ENCODE measurements at places on chromosomes 3 and 15.

DNA sequence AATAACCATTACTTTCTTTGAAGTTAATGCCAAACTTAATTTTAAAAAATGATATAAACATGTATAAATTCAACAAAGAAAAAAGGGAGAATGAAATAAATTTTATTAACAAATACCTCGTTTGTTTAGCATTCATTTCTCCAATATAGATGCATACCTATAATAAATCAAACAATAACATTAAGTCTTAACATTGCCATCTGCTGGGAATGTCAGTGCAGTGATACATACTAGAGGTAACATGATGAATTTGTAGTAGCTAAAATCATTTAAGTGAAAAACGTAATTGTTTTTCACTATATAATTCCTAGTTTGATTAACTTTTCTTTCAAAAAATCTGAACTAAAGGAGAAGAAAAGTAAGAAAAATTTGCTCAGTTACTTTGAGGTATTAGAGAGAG lies 340.2 kb upstream of the CBLB start:
- no peak for DNase-seq

DNA sequence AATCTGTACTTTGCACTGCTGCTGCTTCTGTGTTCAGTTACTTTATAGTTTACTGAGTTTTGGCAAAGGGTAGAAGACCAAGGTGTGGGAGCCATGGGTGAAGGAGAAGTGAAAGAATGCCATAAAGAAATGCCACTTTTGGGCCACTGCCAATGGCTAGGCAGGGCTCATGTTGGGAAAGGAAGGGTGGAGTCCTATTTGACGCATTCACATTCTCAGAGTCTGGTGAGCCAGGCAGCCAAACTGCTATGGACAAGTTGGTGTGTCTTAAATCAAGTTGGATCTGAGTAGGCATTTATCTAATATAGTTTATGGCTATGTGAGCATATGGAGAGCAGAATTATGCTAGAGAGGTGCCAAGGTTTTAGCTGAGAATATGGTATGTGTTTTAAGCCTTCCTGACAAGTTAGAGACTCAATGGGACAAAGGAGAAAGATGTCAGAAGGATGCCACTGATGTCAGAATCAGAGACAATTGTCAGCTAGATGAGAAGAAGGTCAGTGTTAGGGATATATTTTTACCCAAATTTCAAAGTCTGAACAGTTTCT lies 296.1 kb downstream of the AGBL1 start:
- DNase-seq: no peak

DNA sequence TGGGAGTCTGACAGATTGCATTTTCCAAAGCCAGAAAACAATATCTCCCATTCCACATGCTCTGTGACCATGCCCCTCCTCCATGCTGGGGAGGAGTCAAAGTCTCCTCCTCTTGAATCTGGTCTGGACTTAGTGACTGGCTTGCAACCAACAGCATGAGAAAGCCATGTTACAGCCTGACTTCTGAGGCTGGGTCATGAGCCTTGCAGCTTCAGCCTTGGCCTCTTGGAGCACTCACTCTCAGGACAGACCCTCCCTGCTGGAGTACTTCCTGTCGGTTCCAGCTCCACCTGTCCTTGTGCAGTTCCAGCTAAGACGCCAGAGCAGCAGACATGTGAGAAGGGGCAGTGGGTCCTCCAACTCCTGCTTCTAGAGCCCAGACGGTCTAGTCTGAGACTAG lies 49.7 kb upstream of the RBSN start:
- peak; percentile 48 for DNase-seq

GRCh38 chr3:13040361-13041074 lies 32.7 kb downstream of the IQSEC1 start:
- peak; percentile 65 for DNase-seq

DNA sequence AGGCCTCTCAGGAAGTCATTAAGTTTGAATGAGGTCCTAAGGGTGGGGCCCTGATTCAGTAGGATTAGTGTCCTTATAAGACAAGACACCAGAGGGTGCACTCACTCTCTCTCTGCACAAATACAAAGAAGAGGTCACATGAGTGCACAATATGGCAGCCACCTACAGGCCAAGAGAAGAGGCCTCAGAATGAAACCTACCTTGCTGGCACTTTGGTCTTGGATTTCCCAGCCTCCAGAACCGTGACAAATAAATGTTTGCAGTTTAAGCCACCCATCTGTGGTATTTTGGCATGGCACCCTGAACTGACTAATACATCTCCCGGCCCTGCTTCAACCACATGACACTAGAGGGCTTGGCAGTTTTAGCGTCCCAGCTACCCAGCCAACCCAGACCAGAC lies 73.9 kb upstream of the CHRNB4 start:
- peak; percentile 54 for DNase-seq

GRCh38 chr15:90400759-90401314 lies 12.8 kb downstream of the IQGAP1 start:
- DNase-seq: peak; percentile 88

DNA sequence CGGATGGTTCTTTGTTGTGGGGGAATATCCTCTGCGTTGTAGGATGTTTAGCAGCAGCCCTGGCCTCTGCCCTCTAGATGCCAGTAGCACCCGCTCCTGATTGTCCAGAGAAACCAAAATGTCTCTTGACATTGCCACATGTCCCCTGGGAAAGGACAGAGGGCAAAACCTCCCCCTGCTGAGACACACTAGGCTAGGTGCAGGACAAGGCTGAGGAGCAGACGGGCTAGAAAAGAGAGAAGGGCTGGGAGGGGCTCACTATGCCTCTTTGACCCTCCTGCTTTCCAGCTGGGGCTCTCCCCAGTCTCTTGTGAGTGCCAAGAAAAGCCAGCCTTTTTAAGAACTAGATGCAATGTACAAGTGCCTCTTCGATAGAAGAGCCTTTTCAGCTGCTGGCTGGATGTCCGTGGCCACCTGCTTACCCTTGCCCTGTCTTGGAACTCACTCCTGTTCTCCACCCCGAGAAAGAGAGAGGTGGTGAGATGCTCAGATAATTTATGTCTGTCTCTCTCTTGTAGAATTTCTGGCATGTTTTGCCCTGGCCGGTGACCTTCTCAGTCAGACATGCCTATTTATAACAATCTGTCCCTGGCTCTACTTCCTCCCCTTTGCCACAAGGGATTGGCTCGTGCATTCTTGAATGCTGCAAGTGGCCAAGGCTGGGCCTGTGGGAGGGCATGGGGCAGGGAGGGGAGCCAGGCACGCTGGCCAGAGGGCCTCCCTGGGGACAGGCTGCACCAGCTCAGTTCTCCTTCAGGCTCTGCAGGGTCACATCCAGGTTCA lies 142.6 kb downstream of the RPLP1 start:
- peak; percentile 75 for DNase-seq

- DNase-seq: no peak
These were observed 18.6 kb upstream of the SLC24A5 start for GRCh38 chr15:48102167-48102566.

DNA sequence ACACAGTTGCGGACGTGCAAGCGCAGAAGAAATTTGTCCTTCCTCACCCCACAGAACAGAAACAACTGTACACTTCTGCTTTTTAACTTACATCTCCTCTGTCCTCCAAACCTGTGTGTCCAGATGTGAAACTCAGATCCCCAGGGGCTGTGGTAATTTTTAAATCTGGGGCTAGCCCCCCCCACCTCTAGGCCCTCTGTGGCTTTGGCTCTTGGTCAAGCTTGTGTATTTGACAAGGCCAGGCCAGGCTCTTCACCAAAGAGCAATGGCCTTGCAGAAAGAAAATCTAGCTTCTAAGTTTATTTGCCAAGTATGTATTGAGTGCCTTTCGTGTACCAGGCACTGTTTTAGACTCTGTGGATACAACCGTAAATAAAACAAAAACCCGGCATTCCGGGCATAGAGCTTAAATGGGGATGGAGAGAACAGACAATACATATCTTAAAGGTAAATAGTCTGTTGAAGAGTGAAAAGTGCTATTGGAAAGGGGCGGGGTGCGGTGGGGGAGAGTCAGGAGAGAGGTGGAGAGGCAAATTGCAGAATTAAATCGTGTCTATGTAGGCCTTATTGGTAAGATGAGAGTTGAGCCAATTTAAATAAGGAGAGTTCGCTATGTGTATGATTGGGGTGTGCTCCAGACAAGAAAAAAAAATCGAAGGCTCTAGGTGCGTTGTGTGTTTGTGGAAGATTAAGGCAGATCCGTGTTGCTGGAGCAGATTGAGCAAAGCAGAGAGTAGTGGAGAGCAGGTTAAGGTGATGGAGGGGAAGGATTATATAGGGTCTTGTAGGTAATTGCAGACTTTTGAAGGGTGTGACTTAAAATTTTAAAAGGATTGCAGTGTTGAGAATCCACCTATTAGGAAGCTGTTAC lies 781 bp upstream of the DPH6 start:
- DNase-seq: no peak

DNA sequence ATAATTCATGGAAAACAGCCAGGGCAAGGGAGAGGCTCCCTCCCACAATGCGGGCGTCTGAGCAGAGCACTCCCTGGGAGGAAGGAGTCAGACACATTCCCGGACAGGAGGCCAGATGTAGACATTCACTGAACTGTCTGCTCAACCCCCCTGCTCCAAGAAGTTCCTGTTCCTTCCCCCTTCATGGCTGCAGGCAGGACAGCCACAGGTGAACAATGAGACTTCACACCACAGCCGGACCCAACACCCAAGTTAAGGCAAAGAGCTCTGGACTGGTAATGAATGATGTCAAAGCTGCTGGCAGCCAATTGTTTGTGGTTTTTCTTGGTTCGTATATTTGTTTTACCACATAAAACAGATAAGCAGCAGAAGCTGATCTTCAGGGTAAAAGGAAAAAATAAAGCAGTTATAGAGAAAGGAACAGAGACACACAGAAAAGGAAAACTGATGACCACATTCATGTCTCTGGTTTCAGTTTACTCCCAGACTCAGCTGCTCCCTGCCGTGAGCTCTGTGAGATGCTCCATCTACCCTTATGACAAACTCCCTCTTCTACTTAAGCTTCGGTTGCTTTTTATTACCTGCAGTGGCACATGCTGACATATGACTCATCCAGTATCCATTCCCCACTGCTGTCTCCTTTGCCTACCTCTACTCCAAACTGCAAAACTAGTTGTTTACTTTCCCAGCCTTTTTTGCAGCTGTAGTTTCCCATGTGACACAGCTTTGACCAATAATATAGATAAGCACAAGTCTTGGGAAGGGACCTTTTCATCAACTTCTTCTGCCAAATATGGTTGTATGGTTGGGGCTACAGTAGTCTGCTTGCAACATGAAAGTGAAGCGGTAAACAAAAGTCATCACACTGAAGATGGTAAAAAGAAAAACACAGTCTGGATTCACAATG lies 33.1 kb downstream of the DZIP1L start:
- no peak for DNase-seq

- DNase-seq: peak; percentile 28
These were observed 8.5 kb upstream of the BDH1 start for GRCh38 chr3:197564097-197564843.

DNA sequence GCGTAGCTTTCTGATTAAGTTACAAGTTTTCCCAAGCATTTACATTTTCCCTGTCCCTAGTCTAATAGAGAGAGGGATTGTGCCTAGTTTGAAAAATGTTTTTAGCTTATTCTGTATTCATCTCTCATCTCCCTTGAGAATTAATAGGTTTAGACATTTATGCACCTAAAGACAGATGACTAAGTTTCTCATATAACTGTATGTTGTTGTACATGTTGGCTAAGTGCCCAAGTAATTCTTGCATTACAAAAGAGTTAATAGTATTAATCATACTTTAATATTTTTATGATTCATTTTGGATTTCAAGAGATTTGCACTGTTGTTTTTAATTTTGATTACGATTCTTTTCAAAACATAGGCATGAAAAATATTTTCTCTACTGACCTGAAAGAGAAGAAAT lies 109.0 kb upstream of the TBL1XR1 start:
- no peak for DNase-seq

GRCh38 chr3:129046037-129046731 lies 14.4 kb upstream of the GP9 start:
- no peak for DNase-seq

DNA sequence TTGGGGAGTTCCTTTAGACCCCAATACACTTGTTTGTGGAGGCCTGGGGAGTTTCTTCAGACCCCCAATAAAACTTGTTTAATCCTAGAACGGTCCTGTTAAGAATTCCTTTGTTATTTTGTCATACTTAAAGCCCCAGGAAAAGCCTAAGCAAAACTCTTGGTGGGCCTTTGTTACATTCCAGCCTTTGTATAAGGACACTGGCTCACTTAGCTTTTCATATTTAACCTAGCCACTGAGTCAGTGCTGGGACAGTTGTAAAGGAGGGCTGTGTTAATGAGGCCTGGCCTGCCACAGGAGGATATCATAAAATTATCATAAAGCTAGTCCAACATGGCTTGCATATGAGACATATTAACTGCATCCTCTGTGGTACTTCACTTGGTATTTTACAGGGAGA lies 760.1 kb downstream of the ZNF385D start:
- no peak for DNase-seq
